ENCODE measurements at places on chromosomes 1 and 21.

DNA sequence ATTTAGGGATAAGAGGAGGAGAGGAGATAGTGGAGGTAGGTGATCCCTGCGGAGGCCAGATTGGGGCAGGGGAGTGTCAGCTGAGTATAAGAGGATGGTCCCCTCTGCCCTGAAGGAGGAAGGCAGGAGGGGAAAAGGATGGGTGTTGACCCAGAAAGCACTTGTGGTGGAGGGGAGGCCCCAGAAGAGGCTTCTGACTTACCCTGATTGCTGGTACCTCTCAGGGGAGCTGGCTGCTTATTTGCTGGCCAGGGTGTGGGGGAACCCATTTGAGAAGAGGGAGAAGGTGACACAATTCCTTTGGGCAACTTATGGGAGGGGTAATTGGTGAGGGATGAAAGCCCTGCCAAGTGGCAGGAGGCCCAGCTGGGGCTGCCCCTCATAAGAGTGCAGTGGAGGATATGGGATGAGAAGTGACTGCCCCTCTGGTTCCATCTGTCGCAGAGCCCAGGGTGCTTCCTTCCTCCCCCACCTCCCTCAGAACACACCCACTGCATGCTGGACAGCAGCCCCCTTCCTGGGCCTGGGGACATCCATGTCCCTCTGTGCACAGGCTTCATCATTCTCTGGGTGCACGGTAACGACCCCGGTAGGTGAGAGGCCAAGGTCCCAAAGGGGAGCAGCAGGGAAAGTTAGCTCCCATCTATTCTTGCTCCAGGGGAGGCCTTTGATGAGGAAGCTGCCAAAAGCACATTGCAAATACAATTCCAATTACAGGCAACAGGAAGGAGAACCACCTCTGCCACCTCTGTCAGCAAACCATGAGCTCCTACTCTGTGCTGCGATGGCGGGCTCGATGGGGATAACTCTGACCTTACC lies 1.4 kb upstream of the PCSK9 start:
- no peak for DNase-seq

GRCh38 chr1:204408074-204408507 lies 3.5 kb downstream of the PPP1R15B start:
- DNase-seq, result peak; percentile 11

GRCh38 chr21:16624479-16625118 lies 888.2 kb upstream of the CXADR start:
- no peak for DNase-seq

DNA sequence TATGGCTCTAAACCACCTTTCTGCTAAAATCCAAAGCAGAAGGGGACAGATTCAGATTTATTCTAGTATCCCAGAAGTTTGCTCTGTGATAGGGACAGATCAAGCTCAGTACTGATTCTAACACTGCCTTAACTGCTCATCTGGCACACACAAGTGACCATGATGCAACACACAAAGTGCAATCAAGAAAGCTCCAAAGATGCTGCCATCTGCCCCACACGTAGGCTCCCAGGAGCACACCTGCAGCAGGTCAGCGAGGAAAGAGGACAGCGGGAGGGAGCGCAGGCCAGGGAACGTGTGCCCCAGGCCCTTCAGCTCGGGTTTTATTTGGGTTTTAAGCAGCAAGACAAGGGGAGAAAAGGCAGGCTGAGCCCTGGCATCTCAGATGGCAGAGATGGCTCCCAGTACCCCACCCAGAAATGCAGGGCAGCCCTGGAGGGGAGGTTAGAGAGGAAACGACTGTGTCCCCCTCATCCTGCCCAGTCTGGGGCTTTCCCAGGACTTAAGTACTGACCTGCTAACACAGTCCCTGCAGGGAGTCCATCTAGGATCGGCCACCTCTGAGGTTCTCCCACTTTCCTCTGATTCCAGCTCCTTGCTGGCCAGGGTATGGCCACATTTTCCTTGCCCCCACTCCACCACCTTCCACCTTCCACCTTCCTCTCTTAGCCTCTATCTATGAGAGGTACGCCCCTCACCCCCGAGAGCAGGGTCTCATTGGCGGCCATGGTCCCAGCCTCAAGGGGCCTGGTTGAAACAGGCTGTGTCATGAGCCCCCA lies 1.2 kb downstream of the TRIM11 start:
- no peak for DNase-seq

DNA sequence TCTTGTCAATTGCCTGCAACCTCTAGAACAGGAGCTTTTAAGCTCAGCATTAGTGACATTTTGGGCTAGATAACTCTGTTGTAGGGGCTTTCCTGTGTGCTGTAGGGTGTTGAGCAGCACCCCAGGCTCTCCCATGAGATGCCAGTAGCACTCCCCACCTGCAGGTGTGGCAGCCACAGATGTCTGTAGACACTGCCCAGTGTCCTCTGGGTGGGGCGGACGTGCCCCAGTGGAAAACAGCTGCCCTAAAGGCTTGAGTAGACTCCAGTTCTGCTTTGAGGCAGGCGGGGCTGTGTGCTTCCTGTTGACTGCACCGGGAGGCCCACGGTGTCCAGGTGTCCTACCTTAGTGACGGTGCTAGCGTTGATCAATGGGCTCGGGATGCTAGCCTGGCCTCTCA lies 16.9 kb upstream of the PWP2 start:
- DNase-seq, result no peak

DNA sequence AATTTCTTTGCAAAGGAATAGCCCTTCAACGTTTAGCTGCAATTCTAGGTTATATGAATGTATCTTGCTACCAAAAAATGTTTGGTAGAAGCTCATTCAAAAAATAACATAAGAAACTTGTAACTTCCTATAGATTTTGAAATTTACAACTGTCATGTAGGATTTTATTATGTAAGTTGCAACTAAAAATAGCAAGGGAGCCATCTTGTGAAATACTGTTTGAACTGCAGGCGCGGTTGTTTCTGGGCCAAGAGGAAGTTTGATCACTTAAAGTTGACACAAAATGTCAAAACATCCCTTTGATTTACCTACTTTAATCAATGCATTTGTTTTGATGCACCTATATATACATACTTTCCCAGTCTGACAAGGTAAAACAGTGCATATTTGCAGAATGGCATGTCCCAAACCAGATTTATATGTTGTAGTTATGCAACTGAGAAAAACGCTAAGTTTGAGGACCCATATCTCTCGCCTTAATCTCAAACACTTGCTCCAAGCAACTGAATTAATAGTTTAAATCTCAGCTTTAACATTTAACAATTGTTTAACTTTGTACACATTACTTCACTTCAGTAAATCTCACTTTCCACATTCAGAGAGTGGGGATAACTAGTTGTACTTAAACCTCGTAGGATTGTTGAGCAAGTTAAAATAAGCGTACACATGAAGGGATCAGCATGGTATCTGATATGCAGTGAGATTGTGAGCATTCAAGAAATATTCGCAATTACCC lies 63.9 kb downstream of the KCNK2 start:
- DNase-seq, result peak; percentile 54

DNA sequence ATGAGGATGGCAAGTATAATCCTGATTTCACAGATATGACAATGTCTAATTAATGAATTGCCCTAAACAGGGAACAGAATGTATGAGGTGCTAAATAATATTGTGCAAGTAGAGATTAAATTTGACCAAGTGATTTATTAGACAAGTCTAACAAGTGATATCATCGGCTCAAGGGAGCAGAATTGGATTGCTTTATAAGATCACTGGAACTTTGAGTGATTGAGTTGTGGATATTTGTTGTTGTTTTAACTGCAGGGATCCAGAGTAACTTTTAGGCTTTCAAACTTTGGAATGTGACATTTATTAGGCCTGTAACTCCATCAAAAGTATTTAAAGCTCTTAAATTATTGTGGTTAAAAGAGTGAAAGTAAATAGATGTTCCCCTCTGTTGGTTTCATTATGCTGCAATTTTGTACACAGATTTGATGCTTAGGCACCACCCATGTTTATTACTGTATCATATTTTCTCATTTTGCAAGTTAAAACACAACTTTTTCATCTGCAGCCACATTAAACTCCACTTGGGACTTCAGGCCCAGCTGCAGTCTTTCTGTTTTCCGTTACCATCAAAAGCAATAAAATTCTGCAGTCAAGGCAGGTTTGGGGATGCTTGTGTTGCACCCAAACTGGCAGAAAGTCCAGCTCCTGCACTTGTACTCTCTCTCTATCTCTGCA lies 206.6 kb downstream of the HLX start:
- no peak for DNase-seq

GRCh38 chr1:36115200-36115669 lies 9.8 kb downstream of the COL8A2 start:
- DNase-seq, result no peak

GRCh38 chr1:168552961-168553360 lies 9.2 kb upstream of the XCL2 start:
- DNase-seq, result no peak

DNA sequence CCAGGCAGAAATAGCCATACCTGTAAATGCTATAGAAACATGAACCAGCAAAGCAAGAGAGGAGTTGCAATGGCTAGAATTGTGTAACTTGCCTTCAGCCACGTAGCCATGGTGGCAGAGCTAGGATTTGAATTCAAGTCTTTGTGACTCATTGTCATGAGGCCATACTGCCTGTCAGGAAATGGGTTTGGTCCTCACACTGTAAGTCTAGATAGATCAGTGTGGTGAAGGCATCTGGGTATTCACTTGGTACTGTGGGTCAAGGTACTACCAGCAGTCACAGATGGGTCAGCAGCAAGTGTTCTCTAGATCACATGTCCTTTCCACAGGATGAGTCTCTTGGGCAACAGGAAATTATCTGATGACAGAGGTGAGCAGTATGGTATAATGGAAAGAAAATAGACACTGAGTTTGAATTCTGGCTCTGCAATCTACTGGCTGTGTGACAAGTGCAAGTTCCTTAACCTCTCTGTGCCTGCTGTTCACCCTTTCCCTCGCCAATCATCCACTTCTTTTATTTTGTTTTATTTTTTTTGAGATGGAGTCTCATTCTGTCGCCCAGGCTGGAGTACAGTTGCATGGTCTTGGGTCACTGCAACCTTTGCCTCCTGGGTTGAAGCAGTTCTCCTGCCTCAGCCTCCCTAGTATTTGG lies 36.9 kb downstream of the FGGY start:
- DNase-seq, result no peak

DNA sequence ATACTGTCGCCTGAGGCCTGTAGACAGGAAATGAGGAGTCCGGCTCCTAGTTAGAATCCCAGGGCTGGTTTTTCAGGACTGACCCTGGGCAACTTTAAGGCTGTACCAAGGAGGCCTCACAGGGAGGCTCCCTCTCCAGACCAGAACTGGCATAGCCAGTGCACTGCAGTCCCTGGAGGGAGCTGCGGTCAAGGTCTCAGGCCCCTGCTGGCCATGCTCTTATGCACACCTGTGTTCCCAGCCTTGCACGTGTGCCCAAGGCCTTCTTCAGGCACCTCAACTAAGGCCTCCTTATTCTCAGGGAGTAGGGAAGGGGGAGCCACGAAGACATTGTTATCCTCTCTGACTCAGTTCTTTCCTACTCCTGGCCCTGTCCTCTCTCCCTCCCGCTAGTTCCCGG lies 22.0 kb upstream of the IFNAR1 start:
- no peak for DNase-seq

GRCh38 chr1:41664861-41665640 lies 180.6 kb upstream of the EDN2 start:
- DNase-seq, result no peak

GRCh38 chr21:45010096-45010495 lies 64.3 kb upstream of the ADARB1 start:
- DNase-seq, result no peak

GRCh38 chr1:24104854-24105253 lies 7.1 kb downstream of the MYOM3 start:
- no peak for DNase-seq

- DNase-seq, result no peak
Measured at GRCh38 chr1:174956086-174956485, 43.7 kb upstream of the CACYBP start.

DNA sequence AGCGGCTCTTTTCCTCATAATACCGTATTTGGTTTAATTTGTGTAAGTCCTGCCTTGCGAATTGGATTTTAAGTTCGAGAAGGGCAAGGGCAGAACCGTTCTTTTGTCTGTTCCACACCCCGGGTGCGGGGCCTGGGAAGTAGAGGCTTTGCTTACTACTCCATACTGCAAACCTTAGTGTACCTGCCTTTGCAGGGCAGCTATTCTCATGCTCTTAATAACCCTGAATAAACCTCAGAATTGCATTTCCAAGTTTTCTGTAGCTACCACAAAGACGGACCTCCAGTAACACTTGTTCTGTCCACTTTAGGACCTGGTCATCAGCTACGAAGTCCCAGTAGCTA lies 657 bp upstream of the HNRNPU start:
- DNase-seq, result no peak

- no peak for DNase-seq
Measured at GRCh38 chr21:42093991-42094421, 22.9 kb downstream of the UMODL1 start.

DNA sequence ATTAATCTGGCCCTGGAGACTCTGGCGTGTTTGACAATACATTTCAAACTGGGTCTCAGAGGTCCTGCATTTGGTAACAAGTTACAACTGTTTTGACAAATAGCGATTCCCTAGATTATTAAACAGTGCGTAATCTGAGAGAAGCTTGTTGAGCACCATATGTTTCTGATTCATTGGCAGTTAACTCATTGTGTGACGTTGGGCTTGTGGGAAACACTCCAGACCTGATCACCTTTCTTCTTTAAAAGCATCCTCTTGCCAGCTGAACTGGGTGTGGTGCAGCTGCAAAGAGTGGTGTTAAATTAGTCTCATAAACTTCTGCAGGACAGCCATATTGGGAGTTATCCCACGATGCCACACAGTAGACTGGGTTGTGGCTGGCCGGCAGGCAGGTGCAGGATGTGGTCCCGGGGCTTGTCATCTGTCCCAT lies 82.7 kb downstream of the CDC7 start:
- DNase-seq, result no peak

GRCh38 chr1:50634251-50634650 lies 211.0 kb upstream of the DMRTA2 start:
- no peak for DNase-seq

GRCh38 chr1:167658574-167659328 lies 28.7 kb downstream of the RCSD1 start:
- peak; percentile 56 for DNase-seq

DNA sequence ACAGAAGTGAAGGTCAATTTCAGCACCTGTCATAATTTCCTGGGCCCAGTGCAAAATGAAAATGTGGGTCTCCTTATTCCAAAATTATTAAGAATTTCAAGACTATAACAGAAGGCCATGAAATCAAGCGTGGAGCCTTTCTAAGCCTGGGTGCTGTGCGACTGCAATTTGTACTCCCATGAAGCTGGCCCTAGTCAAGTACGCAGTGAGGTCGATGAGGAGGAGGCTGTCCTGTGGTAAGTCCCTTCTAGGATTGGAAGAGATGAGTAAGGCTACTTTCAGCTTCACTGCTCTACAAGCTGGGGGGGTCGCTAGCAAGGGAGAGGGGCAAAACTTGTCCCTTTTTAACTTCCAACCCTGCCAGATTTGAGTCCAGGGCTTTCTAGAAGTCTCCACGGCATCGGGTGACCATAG lies 410 bp upstream of the NUDC start:
- no peak for DNase-seq

DNA sequence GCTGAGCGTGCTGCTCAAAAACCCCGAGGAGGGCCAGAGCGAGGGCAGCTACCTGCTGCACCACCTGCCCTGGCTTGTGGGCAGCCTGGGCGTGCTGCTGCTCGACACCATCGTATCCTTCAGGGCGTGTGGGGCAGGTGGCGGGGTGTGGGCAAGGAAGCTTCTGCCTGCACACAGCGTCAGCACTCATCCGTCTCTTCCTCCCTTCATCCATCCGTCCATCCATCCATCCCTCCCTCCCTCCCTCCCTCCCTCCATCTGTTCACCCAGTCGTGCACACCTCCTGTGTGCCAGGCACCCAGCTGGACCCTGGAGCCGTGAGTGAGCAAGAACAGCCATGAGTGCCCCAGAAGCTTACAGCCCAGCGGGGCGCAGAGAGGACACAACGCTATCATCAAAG lies 15.2 kb downstream of the SLC66A1 start:
- DNase-seq, result no peak

- DNase-seq, result no peak
Measured at GRCh38 chr1:221839782-221840395, 98.0 kb upstream of the DUSP10 start.
